IPS DF 19.7 (cell line): ENCODE measurements at places on chromosomes 5 and 9.

GRCh38 chr9:78669591-78669990 lies 372.7 kb downstream of the PSAT1 start:
- no peak for DNase-seq

GRCh38 chr5:34522599-34523386 lies 133.3 kb upstream of the RAI14 start:
- DNase-seq: peak; percentile 96

DNA sequence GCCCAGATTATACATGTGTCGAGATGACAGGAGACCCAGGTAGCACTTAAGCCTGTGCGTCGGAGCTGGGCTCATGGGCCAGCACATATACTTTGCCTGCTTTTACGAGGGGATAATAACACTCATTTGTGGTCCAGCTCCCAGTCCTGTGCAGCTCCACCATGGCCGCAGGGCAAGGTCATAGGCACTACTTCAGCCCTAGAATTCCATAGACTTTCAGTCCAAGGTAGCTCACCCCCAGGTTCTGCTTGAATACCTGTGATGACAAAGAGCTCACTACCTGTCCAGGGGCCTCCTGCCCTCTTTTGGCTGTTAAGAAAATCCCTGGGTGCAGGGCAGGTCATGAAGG lies 1.7 kb downstream of the CORO2A start:
- DNase-seq: no peak

GRCh38 chr5:176394881-176395675 lies 6.5 kb downstream of the HIGD2A start:
- DNase-seq: no peak

DNA sequence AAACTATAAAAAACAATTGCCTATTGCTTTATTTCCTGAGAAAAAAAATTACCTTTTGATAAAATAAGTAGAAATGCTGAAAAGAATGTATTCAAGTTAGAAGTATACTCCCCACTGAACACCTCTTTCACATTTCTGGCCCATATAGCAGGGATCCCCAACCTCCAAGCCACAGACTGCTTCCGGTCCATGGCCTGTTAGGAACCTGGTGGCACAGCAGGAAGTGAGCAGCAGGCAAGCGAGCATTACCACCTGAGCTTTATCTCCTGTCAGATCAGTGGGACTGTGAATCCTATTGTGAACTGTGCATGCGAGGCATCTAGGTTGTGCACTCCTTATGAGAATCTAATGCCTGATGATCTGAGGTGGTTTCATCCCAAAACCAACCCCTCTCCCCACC lies 563.9 kb downstream of the RAB3C start:
- DNase-seq: no peak

DNA sequence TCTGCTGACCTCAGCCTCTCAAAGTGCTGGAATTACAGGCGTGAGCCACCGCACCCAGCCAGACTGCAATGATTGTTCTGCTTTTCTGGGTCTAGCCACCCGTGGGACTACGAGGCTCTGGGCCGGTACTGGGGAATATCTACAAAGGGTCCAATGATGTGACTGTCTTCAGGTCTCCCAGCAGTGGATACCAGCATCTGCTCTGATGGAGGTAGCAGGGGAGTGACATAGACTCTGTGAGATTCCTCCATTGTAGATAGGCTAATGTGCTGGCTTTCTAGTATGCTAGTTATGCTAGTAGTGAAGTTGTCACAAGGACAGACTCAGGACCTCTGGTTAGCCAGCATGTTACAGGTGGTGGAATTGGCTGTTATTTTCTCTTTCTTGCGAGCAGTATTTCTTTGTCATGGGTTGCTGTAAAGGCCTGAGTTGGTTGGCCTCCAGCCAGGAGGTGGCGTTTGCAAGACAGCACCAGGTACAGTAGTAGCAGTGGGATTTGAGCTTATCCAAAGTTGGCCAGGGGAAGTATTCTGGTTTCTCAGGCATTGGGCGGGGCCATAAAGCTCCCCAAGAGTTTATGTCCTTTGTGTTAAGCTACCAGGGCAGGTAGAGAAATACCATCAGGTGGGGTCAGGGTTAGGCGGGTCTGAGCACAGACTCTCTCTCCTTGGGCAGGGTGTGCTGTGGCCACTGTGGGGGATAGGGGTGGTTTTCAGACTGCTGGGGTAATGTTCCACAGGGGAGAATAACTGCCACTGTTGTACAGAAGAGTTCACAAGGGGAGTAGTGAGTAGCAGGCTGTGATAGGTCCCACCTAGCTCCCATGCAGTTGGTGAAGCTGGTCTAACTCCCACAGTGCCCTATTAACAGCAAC lies 105.2 kb downstream of the SGCD start:
- no peak for DNase-seq

DNA sequence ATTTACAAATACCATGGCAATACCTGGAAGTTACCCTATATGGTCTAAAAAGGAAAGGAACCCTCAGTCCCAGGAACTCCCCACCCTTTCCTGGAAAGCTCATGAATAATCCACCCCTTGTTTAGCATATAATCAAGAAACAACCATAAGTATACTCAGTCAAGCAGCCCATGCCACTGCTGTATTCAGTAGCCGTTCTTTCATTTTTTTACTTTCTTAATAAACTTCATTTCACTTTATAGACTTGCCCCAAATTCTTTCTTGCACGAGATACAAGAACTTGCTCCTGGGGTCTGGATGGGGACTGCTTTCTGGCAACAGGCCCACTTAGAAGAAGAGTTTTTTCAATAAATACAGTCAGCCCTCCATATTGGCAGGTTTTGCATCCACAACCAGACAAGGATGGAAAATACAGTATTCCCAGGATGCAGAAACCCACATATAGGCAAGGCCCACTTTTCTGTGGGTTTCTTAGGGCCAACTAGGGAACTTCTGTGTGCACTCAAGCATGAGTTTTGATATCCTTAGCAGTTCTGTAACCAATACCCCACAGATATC lies 2.8 kb upstream of the TBCA start:
- DNase-seq: no peak

GRCh38 chr9:123265833-123266232 lies 2.6 kb downstream of the STRBP start:
- no peak for DNase-seq

DNA sequence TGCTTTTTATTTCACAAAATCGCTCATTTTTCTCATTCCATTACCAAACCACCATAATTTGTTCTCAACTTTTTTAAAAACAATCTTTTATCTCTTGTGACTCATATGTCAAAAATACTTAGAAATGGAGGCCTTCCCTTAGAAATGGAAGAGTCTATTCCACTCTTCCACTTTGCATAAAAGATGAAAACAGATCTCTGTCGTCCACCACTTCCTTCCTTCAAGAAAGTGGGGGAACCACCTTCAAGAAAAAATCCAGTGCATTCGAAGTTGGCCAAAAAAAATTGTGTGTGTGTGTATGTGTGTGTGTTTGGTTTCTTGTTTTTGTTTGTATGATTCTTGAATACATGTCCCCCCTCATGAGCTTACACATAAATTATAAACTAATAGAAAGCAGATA lies 628.8 kb upstream of the DMAC1 start:
- DNase-seq: no peak

GRCh38 chr9:3865141-3865772 lies 339.5 kb upstream of the RFX3 start:
- DNase-seq: no peak

DNA sequence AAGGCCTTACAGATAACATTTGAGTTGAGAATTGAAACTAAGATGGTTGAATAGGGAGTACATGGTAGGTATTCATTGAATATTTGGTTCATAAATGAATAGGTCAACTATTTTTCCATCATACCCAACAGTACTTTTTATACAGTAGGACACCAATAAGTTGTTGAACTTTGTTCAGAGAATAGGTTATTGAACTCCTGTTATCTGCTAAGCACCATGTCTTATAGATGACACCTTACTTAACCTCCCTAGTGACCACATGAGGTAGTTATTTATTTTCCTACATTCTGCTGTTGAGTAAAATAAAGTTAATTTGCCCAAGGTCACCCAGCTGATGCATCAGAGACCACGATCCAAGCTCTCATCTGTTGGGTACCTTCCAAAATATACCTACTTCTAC lies 49.6 kb upstream of the ATP10B start:
- no peak for DNase-seq

DNA sequence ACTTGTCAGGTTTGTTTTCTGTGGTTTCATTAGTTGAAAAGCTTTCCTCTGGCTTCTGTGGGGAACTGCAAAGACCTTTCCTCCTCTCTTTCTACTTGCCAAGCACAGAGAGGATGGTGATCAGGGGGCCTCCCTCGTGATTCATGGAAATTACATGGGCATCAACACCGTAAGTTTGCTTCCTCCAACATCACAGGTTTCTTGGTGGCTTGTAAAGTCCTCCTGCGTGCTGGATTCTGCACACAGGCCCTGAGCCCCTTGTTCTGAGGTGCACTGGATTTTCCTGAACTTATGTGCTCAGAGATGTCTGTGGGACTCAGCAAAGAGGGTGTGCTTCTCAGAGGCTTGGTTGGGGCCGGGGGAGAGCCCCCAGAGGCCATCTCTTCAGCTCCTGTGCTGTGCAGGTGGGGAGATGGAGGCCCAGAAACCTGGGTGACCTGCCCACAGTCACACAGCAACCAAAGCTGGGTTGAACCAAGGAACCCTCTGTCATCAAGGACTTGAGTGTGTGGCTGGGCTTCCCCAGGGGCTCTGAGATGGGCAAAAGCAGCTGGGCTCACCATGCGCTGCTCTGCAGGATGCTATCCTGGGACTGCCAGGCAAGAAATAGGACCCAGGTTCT lies 36.5 kb downstream of the RGS3 start:
- no peak for DNase-seq

DNA sequence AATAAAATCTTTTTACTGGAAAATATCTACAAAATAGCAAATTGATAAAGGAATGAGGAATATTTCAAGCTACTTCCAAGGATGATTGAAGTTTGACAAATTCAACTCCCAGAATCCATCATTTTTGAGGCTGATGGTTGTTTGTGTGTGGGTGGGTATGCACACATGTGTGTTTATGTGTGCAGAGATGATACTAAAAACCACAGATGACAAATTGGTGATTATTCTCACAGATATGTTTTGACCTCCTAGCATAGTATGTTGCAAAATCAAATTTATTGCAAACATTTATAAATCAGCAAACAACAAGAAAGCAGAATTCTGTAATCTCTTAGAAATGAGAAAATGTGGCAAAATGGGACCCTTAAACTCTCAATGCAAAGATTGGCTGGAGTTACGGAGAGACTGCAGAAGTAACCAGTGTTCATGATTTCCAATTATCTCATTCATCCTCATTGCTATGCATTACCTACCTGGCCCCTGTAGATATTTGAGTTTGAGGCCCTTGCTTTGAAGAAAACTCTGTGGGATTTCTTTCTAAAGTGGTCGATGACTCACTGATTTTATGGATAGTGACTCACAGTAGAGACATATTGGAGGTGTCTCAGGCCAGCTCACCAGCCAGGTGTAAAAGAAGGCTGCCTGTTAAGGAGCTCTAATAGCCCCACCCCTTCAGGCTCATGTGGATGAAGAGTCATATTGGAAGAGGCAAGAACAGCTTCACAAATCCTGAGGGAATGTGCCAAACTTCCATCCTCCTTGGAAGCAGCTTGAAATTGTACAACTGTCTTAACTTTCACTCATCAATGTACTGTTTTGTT lies 44.6 kb upstream of the TMC1 start:
- no peak for DNase-seq

DNA sequence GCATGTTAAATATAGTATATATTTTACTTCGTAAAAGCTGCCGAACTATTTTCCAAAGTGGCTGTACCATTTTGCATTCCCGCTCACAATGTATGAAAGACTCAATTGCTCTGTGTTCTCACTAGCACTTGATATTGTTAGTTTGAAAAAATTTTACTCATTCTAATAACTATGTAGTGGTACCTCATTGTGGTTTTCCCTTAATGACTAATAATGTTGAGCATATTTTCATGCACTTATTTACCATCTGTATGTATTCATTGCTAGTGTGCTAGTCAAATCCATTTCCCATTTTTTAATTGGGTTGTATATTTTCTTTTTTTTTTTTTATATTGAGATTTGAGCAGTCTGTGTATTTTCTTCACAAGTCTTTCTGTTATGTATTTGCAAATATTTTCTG lies 58.4 kb downstream of the RANBP17 start:
- no peak for DNase-seq

DNA sequence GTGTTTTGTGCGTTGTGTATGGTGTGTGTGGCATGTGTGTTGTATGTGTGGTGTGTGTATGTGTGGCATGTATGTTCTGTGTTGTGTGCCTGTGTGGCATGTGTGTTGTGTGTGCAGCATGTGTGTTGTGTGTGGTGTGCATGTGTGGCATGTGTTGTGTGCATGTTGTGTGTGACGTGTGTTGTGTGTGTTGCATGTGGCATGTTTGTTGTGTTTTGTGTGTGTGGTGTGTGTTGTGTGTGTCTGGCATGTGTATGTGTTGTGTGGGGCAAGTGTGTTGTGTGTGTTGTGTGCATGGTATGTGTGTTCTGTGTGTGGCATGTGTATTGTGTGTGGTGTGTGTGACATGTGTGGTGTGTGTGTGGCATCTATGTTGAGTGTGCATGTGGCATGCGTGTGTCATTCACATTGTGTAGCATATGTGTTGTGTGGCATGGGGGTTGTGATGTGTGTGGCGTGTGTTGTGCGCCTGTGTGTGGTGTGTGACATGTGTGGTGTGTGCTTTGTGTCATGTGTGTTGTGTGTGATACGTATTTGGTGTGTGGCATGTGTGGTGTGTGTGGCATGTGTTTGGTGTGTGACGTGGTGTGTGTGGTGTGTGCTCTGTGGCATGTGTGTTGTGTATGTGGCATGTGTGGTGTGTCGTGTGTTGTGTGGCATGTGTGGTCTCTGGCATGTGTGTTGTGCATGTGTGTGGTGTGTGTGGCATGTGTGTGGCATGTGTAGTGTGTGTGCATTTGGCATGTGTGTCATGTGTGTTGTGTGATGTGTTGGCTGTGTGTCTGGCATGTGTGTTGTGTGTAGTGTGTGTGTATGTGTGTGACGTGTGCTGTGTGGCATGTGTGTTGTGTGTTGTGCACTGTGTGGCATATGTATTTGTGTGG lies 46.6 kb upstream of the IRX4 start:
- no peak for DNase-seq

DNA sequence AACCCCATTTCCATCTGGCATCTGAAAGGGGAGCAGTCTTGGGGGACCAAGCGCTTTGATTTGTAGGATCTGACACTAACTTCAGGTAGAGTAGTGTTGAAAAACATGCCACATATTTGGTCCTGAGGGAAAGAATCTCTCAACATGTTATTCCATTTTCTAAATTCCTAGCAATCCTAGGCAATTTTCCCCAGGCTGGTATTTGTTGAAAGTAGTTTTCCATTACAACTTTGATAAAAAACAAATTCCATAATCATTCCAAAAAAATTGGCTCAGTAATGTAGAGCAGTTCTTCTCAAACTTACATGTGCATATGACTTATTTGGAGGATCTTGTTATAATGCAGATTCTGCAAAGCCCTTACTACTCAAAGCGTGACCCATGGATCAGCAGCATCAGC lies 477.9 kb downstream of the ACTL7B start:
- no peak for DNase-seq

GRCh38 chr9:16501141-16501540 lies 369.3 kb downstream of the BNC2 start:
- DNase-seq: no peak

GRCh38 chr9:80797831-80798688 lies 891.3 kb downstream of the TLE1 start:
- DNase-seq: no peak
